BJ (cell line): ENCODE measurements at places on chromosomes 16 and 17. TPM values are rescaled to one million over a fixed set of nuclear protein-coding genes. Genes with fewer than 3 reads are reported as not detected.

The FSCN2 gene
- 1.1 and 1.3 TPM in 2 replicates for polyA plus RNA-seq

The FOXF1 gene
- 6.0 and 7.7 TPM in 2 replicates for polyA plus RNA-seq

The FBXO39 gene
- polyA plus RNA-seq, result 0.04 and 0.07 TPM in 2 replicates

The TP53TG3F gene
- not detected in 2 replicates for polyA plus RNA-seq

The PDILT gene
- polyA plus RNA-seq, result not detected in 2 replicates

The CD300LG gene
- not detected in 2 replicates for polyA plus RNA-seq

The GRIN2A gene
- polyA plus RNA-seq, result 0.04 TPM in 1 of 2 replicates, not detected in the other

The SSTR5 gene
- polyA plus RNA-seq, result not detected in 2 replicates

The CES3 gene
- 0.07 and 0.13 TPM in 2 replicates for polyA plus RNA-seq

The AXIN2 gene
- 0.93 and 1.3 TPM in 2 replicates for polyA plus RNA-seq
